ENCODE measurements at places on chromosomes 3 and 15.
A peak's percentile ranks its signal among the peaks of the same experiment; 100 is the strongest.

- DNase-seq, result no peak
These were observed 74.9 kb downstream of the TIPARP start for GRCh38 chr3:156749244-156749643.

DNA sequence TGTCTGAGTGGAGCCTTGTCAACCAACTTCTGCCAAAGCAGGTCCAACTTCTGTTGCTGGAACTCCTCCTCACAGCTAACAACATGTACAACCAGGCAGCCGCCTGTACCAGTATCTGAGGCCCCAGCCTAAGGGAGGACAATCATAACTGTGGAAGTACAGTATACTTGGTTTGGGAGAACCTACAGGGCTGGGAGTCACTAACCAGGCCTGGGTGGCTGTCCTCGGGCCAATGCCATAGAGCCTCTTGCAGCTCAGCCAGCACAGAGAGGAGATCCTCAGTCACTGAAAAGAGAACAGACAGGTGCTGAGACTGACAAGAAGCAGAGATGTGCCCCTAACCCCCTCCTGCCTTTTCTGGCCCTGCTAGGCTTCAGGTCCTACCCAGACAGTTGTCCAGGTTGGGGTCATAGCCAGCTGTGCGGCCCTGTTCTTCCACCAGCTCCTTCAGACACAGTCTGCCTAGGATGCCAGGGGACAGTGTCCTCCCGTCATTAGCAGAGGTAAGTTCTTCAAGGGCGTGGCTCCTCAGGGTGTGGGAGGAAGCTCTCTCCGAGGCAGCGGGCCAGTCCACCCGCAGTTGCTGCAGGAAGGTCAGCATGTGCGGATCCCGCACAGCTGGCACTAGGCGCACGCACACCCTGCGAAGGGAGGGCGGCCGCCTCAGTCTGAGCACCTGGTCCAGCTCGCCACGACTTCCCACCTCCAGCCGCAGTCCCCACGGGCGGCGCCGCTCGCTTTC, 980 bp downstream of the DALRD3 start:
- DNase-seq, result no peak

DNA sequence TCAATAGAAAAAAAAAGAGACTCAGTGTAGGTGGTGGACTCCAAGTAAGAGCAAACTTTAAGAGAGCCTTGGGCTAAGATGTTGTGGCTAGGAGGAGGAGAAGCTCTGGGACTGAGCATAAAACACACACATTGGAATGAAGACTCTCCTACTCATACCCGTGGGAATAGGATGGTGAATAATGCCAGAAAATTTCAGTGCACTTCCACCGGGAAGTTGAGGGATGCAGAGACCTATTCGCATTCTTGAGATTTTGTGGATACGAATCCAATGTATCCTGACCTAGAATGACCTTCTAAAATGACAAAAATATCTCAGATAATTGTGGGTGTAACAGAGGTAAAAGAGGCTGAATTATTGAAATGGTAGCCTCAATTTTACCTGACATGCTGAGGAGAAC, 388.7 kb upstream of the SGO1 start:
- no peak for DNase-seq

DNA sequence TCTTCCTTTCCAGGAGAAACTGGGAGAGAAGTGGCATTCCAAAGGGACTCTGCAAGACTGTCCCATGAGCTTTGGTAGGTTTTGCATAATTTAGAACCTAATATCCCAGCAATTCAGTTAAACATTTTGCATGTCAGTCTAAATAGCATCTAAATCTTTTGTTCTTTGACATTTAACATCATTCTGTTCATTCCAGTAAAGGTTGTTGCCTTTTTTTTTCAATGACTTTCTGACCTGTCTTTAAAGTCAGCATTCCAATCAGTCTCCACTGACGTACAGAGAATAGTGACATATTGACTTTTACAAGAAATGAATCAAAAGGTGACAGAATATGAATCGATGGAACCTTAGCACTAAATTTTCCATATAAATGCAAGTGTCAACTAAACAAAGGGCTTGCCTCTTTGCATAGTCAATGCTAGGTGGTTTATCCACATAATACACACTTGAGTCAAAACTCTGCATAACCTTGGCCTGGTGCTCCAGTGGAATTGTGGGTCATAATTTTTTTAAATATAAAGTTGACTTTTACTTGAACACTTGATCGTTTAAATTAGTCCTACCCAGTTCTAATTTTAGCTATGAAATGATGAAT, 370.1 kb downstream of the CNTN6 start:
- no peak for DNase-seq

- no peak for DNase-seq
These were observed 415.3 kb upstream of the ALCAM start for GRCh38 chr3:104951426-104951825.

GRCh38 chr3:17501745-17502144, 240.7 kb downstream of the TBC1D5 start:
- DNase-seq, result no peak

DNA sequence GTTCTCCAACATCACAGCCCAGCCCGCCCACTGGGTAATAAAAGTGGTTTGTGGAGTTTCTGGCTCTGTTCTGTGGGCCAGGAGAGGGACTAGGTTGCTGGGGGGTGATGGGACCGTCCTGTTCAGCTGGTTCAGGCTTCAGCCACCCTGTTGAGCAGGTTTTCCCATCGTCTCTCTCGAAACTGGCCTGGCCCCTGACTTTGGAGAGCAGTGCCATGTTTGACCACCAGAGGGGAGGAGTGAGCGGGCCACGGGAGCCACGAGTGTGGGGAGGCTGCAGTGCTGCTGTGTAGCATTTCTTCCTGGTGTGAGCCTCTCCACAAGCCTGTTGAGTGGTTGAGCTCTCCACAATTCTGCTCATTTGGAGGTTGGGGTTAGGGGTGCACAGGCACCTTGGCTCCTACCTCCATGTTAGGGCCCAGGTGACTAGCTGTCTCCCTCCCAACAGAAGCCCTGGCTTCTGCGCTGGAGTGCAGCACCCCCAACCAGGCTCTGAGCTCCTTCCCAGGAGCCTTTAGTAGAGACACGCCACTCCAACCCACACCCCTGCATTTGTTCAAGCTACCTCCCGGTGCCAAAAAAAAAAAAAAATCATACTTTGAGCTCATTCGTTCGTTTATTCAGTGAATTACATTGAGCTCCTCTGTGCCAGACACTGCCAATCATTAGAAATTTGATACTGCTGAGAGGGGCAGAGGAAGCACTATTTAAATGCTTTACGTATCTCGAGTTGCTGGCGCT, 13.9 kb downstream of the SPINT1 start:
- DNase-seq, result peak; percentile 71

- no peak for DNase-seq
These were observed 33.5 kb upstream of the PTPN23 start for GRCh38 chr3:47347217-47347801.

DNA sequence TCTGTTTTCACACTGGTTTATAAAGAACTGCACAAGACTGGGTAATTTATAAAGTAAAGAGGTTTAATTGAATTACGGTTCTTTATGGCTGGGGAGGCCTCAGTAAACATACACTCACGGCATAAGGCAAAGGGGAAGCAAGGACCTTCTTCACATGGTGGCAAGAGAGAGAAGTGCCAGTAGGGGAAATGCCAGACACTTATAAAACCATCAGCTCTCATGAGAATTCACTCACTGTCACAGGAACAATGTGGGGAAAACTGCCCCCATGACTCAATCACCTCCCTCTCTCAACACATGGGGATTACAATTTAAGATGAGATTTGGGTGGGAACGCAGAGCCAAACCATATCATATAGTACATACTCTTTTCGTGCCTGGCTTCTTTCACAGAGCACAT, 42.4 kb downstream of the MAP2K1 start:
- no peak for DNase-seq

- DNase-seq, result no peak
These were observed 1.4 kb downstream of the FBLN2 start for GRCh38 chr3:13550423-13550690.

DNA sequence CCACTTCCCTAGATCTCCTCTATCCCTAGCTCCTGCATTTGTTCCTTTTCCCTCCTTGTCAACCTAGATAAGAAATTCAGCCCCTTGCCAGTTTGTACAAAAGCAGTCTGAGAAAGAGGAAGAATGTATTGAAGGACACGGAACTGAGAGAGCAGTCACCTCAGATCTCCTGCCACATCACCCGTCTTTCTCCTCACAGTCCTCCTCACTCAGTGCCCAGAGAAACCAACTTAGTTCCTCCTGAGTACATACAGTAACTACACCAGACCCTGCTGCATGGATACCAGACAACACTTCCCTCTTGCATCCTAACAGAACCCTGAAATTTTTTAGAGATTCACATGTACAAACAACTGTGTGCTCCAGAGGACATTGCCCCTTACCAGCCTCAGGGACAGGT, 563.6 kb upstream of the ADAMTS9 start:
- DNase-seq, result no peak

- DNase-seq, result no peak
These were observed 42.6 kb upstream of the POLG start for GRCh38 chr15:89377024-89377841.

DNA sequence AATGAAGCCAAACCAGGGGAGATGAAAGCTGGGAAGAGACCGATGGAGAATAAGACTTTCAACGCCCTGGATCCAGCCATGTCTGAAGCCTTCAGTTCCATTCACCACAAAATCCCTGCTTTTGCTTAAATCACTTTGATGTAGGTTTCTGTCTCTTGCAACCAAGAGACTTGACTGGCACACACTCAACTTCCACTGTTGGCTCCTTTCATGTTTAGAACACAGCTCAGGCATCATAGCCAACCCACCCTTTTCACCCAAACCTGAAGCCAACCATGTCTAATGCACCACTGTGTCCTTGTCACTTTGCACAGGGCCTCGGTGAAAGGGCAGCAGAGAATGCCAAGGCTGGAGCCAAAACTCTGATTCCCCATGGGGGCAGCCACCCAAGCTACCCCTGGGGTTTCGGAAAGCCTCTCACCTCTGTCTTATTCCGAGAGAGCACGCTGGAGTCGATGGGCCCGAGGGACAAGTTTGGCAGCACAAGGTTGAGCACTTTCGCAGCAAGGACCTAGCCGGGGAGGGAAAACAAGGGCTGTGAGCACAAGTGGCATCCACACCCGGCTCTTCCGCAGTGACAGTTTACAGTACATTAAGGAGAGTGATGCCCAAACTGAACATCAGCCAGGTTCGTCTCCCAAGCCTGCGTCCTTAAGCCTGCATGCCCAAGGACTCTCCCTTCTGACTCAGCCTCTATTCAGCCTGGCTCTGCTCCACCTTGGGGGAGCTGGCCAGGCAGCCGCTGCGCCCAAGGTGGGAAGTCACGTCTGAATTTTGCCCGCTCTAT, 37.6 kb downstream of the ABTB1 start:
- no peak for DNase-seq

GRCh38 chr3:152315623-152316022, 46.9 kb downstream of the MBNL1 start:
- no peak for DNase-seq

DNA sequence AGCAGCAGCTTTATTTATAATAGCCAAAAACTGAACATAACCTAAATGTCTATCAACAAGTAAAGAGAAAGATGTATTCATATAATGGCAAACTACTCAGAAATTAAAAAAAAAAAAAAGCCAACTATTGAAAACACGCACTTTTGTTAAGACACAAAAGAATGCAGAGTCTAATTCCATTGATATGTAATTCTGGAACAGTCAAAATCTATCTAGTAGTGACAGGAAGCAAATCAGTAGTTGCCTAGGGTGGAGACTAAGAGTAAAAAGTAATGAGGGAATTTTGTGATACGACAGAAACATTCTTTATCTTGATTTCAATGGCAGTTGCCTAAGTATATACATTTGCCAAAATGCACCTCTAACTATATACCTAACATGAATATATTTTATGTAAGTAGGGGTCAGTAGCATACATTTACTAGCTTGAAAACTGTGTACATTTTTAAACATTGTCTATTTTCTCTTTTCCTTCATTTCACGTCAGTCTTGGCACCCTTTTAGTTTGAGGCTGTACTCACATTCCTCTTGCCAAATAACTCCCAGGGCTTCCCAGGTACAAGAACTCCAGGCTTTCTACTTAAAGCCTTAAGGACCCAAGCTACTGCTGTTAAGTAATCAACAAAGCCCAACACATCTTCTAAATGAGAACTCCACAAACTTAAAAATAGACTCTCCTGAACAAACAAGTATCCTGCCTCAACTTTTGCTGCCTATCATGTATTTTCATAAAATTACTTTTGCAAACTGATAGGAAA, 54.7 kb downstream of the ADAM10 start:
- DNase-seq, result no peak

- DNase-seq, result no peak
These were observed 462.4 kb upstream of the THBS1 start for GRCh38 chr15:39118510-39118909.

- DNase-seq, result no peak
These were observed 57.1 kb downstream of the SHQ1 start for GRCh38 chr3:72791161-72791560.

DNA sequence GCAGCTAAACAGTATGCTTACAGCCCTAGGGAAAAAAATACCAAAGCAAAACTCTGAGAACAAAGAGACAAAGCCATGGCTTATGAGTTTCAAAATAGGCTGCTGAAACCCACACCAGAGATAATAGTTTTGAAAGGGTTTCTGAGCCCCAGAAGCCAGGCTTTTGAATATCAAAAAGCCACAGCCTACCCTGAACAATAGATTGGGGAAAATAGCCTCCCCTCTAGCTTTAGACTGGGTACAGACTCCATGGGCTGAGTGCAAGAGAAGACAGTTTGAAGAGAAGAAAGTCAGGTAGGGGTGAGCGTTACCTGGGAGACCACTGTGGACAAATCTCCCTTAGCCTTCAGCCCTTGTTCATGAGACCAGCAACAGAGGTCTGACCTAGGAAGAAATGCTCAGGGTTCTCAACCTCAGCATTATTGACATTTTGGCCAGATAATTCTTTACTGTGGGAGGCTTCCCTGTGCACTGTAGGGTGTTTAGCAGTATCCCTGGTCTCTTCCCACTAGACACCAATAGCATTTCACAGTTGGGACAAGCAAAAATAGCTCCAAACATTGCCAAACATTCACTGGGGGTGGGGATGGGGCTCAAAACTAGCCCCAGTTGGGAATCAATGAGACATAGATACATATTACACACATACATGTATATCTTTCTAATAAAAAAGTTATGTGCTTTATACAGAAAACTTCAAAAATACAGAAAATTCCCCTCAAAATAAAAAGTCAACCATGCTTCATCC, 11.6 kb upstream of the TAFA4 start:
- DNase-seq, result no peak

DNA sequence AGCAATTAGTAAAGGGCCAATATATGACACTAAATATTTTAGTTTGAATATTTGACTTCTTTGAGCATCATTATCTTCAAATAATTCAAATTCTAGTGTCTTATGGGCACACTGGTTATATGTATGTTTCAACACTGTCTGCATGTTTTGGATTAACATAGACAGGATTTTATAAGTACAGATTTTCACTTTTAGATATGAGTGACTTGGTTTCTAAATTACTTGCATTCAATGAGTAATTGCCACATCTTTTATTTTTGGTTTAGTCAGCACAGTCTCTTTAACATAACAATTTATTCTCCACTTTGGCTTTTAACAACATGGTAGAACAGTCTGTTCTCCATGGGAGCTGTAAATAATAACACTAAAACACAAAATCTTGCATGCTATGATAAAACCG, 674.8 kb downstream of the TBL1XR1 start:
- DNase-seq, result no peak

DNA sequence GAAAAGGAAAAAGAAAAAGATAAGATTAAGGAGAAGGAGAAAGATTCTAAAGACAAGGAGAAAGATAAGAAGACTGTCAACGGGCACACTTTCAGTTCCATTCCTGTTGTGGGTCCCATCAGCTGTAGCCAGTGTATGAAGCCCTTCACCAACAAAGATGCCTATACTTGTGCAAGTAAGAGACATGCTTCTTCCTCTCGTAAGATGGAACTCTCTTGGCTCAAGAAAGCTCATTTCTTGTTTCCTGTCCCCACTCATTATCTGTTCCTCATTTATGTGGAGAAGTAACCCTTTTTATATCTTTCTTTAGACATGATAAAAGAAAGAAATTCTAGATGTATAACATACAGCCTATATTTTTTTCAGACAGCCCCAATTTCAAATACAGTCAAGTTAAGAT, 101.4 kb downstream of the KLHL25 start:
- no peak for DNase-seq
